H1 (cell line): ENCODE measurements at places on chromosomes 3 and 15.

DNA sequence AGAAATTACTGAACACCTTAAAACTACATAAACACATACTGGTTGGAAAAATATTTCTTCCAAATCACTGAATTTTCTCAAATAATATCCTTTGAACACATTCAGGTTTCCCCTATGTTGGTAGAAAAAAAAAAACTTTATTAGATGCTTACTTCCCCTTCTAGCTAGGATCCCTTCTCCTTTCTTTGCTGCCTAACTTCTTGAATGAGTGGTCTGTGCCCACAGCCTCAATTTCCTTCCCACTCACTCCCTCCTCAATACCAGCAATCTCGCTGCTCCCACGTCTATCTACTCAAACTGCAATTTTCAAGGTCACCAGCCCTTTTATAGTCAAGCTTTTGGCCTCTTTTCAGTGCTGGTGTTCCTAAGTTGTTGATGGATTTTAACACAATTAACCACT is 8.3 kb downstream of the CD200R1 start:
- DNase-seq = no peak
- H3K4me3 ChIP-seq = no peak overlapping the region
- no peaks in the 10 kb centered on the region for H3K27me3 ChIP-seq
- H3K4me1 ChIP-seq = no peaks in the 10 kb centered on the region
- H3K36me3 ChIP-seq = no peaks in the 10 kb centered on the region; the same call in 1 of the 2 replicates
- no peak overlapping the region for H3K27ac ChIP-seq

GRCh38 chr3:152229692-152230091 is 39.0 kb upstream of the MBNL1 start:
- no peak overlapping the region for H3K27ac ChIP-seq
- no peaks in the 10 kb centered on the region for H3K27me3 ChIP-seq
- H3K4me3 ChIP-seq = no peak overlapping the region
- H3K36me3 ChIP-seq = no peaks in the 10 kb centered on the region
- no peaks in the 10 kb centered on the region for H3K4me1 ChIP-seq

DNA sequence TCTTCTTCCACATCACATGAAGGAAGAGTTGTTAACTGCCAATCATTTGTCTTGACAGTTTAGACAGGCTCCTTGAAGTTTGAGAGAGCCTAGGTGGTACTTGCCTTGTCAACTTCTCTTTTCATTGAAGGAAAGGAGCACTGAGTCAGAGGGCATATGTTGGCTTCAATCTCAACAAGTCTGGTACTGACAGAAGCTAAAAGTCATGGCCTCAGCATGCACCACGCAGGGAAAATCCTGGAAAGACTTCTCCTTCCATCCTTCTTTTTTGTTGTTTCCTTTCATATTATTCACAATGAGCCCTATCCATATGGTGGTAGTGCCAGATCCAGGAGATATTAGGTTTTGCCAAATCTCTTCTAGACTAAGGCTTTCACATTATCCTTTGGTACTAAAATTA is 1272.5 kb downstream of the ROBO1 start:
- H3K4me3 ChIP-seq = no peak overlapping the region
- no peak overlapping the region for H3K27ac ChIP-seq
- DNase-seq = no peak
- H3K4me1 ChIP-seq = no peaks in the 10 kb centered on the region
- H3K36me3 ChIP-seq = no peaks in the 10 kb centered on the region

GRCh38 chr15:88881775-88882174 is 13.6 kb downstream of the HAPLN3 start:
- no peak overlapping the region for H3K27ac ChIP-seq
- H3K27me3 ChIP-seq = no peaks in the 10 kb centered on the region; the same call in 1 of the 2 replicates
- peaks cover 12% of the 10 kb centered on the region for H3K4me1 ChIP-seq
- H3K36me3 ChIP-seq = peaks cover 6% of the 10 kb centered on the region
- H3K4me3 ChIP-seq = no peak overlapping the region

- H3K27ac ChIP-seq = no peak overlapping the region
- no peaks in the 10 kb centered on the region; the same call in 1 of the 2 replicates for H3K4me1 ChIP-seq
- no peak overlapping the region for H3K4me3 ChIP-seq
- H3K27me3 ChIP-seq = no peaks in the 10 kb centered on the region
- H3K36me3 ChIP-seq = no peaks in the 10 kb centered on the region
These were observed 15.2 kb upstream of the EID1 start for GRCh38 chr15:48862705-48863104.

- no peaks in the 10 kb centered on the region for H3K27me3 ChIP-seq
- H3K4me1 ChIP-seq = no peaks in the 10 kb centered on the region
- no peak overlapping the region for H3K27ac ChIP-seq
These were observed 110.8 kb downstream of the GREM1 start for GRCh38 chr15:32828507-32829186.

- no peak overlapping the region for H3K4me3 ChIP-seq
- H3K4me1 ChIP-seq = peaks cover 19% of the 10 kb centered on the region
- DNase-seq = peak; percentile 72
- no peaks in the 10 kb centered on the region for H3K27me3 ChIP-seq
These were observed 5.5 kb upstream of the PLXND1 start for GRCh38 chr3:129611812-129612533.

DNA sequence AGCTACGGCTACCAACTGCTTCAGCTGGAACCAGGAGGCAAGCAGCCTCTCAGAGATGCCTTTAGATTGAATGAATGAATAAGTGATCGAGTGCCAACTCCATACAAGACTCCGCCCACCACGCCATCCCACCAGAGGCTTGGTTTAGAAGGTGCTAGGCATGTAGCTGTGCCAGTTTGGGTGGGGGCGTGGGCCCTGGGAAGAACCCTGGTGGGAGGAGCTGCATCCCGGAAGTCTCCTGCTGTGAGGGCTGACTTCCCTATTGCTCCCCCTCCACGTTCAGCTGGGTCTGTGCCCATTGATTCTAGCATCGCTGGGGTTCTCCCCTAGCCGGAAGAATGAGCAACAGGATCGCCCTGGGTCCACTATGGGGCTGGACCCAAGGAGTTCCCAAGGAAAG is 20.9 kb downstream of the LINGO1 start:
- peaks cover 22% of the 10 kb centered on the region for H3K4me1 ChIP-seq
- DNase-seq = no peak
- no peaks in the 10 kb centered on the region for H3K27me3 ChIP-seq
- no peak overlapping the region for H3K4me3 ChIP-seq

DNA sequence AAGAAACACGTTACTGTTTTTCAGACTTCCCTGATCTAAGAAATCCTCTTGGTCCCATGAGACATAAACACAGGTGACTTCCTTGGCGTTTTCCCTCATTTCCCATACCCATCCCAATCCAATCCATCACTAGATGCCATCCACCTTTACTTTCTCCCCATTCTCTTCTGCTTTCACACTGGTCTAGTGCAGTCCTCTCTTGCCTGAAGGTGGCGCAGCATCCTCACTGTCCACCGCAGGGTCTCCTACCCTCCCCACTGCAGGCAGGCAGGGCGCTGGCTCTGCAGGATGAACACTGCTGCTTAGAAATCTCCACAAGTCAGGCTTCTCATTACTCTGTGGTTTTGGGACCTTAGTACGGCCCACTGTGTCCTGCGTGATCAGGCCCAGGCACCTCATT is 58.2 kb downstream of the RAB7A start:
- H3K4me1 ChIP-seq = peaks cover 13% of the 10 kb centered on the region
- peak; percentile 39 for DNase-seq
- no peaks in the 10 kb centered on the region for H3K36me3 ChIP-seq
- H3K27ac ChIP-seq = no peak overlapping the region
- no peak overlapping the region for H3K4me3 ChIP-seq
- H3K27me3 ChIP-seq = no peaks in the 10 kb centered on the region

DNA sequence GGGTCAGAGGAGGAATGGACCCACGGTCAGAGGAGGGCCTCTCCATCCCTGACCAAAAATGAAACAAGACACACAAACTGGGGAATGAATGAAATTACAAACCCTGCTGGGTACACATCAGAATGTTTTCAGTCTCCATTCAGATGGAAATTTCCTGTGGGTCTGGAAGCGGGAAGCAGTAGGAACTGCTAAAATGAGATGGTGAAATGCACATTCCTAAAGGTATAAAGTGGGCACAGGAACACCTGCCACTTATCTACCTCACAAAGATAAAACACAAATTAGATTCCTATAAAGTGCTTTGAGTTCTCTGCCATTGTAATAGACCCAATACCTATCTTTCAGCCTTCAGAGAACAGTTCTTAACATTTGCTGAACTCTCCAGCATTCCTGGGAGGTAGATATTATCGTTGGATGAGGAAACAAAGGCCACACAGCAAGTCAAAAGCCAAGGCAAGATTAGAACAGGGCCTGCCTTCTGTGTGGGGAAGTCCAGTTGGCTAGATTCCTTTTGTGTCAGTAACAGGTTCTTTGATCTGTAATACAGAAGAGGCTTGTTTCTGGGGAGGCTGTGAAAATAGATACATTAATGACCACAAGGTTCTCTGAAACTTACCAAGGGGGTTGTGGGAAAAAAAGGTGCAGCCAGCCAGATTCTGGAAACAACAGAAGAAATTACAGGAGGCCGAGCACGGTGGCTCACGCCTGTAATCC is 98.4 kb downstream of the IGF2BP2 start:
- H3K36me3 ChIP-seq = no peaks in the 10 kb centered on the region
- no peaks in the 10 kb centered on the region for H3K27me3 ChIP-seq
- peaks cover 34% of the 10 kb centered on the region for H3K4me1 ChIP-seq
- no peak for DNase-seq

DNA sequence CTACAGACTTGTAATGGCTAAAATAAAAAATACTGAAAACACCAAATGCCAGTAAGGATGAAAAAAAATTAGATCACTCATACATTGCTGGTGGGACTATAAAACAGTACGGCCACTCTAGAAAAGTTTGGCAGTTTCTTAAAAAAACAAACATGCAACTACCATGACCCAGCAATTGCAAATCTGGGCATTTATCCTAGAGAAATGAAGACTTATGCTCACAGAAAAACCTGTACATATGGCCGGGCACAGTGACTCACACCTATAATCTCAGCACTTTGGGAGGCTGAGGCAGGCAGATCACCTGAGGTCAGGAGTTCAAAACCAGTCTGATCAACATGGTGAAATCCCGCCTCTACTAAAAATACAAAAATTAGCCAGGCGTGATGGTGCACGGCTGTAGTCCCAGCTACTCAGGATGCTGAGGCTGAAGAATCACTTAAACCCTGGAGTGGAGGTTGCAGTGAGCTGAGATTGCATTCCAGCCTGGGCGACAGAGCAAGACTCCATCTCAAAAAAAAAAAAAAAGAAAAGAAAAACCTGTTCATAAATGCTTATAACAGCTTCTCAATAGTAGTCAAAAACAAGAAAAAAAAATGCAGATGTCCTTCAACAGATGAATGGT is 5.6 kb downstream of the TP53BP1 start:
- H3K4me1 ChIP-seq = peaks cover 3% of the 10 kb centered on the region; the same call in 1 of the 2 replicates
- no peaks in the 10 kb centered on the region for H3K27me3 ChIP-seq
- no peak overlapping the region for H3K4me3 ChIP-seq
- peaks cover 19% of the 10 kb centered on the region for H3K36me3 ChIP-seq

GRCh38 chr3:40930131-40930538 is 269.2 kb upstream of the CTNNB1 start:
- no peaks in the 10 kb centered on the region for H3K27me3 ChIP-seq
- H3K36me3 ChIP-seq = no peaks in the 10 kb centered on the region
- no peak overlapping the region for H3K4me3 ChIP-seq
- H3K4me1 ChIP-seq = no peaks in the 10 kb centered on the region
- no peak overlapping the region for H3K27ac ChIP-seq

DNA sequence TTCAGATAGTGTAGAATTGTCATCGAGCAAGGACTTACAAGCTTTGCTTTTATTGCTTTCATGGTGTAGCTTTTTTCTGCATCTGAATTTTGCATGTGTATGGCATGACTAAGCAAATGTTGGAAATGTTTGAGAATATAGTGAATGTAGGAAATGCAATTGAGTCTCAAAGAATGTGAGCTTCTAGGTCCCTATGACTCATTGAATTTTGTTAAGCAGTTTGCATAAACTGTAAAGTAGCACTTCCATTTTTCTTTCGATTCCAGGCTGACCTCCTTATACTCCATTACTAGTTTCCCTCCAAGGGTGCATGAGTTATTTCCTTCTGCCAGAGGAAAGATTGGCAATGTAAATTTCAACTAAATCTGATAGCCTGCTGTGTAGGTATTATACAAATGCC is 619.2 kb downstream of the DIPK2A start:
- H3K4me1 ChIP-seq = peaks cover 13% of the 10 kb centered on the region; the same call in 1 of the 2 replicates
- no peaks in the 10 kb centered on the region for H3K27me3 ChIP-seq
- H3K27ac ChIP-seq = no peak overlapping the region; the same call in 1 of the 2 replicates
- H3K36me3 ChIP-seq = no peaks in the 10 kb centered on the region

DNA sequence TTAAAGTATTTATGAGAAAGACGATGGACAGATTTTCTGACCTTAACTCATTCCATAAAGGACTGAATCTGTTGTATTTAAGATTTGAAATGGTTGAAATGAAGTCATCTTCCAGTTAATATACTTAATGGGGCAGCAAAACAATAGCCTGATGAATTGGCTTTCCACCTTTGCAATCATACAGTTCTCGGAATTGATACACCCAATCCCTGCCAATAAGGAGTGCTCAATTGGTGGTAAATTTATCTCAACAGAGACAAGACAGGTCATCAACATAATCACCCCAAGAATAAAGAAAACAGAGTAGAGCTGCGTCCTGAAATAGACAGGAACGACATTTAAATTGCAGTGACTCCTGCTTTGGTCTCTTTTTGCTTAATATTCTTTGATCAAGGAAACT is 11.2 kb downstream of the ANXA2 start:
- no peak overlapping the region for H3K27ac ChIP-seq
- no peak overlapping the region for H3K4me3 ChIP-seq
- H3K36me3 ChIP-seq = no peaks in the 10 kb centered on the region
- no peak for DNase-seq
- H3K4me1 ChIP-seq = peaks cover 3% of the 10 kb centered on the region; the same call in 1 of the 2 replicates

- H3K4me1 ChIP-seq = no peaks in the 10 kb centered on the region; the same call in 1 of the 2 replicates
- H3K27me3 ChIP-seq = no peaks in the 10 kb centered on the region
- H3K27ac ChIP-seq = no peak overlapping the region
- DNase-seq = no peak
- no peak overlapping the region for H3K4me3 ChIP-seq
These were observed 169.9 kb downstream of the DIPK2A start for GRCh38 chr3:144141496-144141895.
